ENCODE measurements at places on chromosomes 7 and 10.

- no peak for DNase-seq
Observed at GRCh38 chr7:20532890-20533289, 82.6 kb upstream of the ABCB5 start.

- DNase-seq, result no peak
Observed at GRCh38 chr10:71811351-71811750, 38.0 kb upstream of the VSIR start.

DNA sequence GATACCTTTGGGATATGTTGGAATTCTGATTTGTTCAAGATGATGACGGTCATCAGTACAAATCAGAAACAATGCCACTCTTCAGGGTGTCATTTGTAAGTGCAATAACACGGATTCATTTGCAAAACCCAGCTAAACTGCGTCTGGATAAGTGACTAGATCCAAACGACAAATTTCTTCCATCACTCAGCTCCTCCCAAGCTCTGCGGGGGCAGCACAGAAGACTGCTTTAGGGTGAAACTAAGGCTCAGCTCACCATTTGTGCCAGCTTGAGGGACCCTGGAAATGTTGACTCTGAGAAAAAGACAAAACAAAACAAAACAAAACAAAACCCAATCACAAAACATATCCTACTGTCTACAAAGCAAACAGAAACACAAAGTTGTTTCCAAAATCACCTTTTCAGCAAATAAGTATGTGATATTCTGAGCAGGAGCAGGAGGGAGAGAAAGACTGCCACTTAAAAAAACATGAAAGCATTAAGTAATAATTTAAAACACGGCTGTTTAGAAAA lies 8.0 kb downstream of the EVX1 start:
- no peak for DNase-seq

DNA sequence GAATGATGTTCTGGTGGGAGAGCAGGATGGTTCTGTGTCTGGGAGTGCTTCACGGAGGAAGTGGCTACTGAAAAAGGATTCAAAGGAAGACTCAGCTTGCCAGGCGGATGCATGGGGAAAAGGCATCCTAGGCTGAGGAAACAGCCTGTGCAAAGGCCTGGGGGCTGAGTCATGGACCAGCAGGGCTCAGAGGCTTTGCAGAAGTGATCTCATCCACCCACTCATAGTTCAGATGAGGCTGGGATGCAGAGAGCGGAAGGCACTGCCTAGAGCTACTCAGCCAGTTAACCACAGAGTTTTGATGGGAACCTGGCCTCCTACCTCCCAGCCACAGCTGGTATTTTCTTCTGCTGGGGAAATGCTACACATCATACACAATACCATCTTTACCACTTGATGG lies 15.8 kb upstream of the ADAMTS14 start:
- DNase-seq, result no peak

GRCh38 chr10:78630944-78631838 lies 437.6 kb upstream of the ZMIZ1 start:
- no peak for DNase-seq

GRCh38 chr7:123190109-123190831 lies 9.5 kb downstream of the SLC13A1 start:
- no peak for DNase-seq

DNA sequence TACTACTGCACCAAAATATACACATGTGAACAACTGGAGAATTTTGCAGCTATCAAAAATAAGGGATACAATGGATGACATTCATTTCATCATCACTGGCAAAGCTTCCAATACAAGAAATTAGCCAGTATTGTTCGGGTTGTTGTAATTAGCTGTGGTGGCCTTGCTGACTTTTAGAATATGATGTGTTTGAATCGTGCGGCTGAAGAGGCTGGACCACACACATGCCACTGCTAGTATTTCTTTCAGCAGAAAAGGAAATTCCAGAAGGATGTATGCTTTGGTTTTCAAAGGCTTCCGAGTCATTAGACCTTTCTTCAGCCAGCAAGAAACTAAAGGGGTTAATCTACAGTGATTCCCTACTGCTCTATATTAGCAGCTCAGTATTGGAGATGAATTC lies 16.6 kb downstream of the RPP38 start:
- DNase-seq, result no peak

DNA sequence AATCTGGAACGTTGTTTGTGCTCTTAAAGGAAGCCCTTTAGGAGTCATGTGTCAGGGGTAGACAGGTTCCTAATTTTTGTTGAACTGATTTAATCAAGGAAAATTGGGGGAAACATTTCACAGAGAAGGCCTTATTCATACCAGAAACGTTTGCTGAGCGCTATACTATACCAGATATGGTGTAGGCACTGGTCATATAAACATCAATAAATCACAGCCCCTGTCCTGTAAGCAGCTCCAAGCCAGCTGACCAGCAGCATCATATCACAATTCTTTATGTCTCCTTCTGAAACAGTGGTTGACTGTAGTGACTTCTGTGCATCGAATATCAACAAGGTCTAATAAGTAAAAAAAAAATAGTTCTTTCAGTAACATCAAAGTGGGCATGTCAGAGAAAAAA lies 1.1 kb downstream of the TMEM178B start:
- DNase-seq, result no peak

- no peak for DNase-seq
Observed at GRCh38 chr10:100976906-100977305, 7.6 kb downstream of the SEMA4G start.

DNA sequence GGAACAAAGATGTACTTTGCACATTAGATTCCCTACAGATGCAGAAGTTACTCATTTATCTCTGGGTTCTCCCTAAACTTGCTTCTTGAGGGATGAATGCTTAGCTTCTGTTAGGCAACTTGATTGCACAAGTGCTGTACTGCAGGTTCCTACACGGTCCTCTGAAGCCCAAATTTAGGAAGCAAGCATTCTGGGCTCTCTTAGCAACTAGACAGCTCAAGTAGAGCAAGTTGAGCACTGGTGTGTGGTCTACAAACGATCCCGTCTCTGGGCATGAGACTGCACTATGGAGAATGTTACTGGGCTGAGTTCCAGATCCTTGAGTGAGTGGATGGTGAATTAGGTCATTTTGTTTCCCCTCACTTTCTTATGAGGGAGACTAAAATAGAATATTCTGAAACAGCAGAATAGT lies 14.3 kb downstream of the SEMA3D start:
- no peak for DNase-seq

Data from caudate nucleus (tissue), 63 donors.